ENCODE measurements at places on chromosomes 5 and 9.

GRCh38 chr9:96440671-96441199 lies 9.2 kb upstream of the HABP4 start:
- DNase-seq: no peak

GRCh38 chr9:78150312-78150982 lies 85.4 kb upstream of the CEP78 start:
- DNase-seq: no peak

- no peak for DNase-seq
Measured at GRCh38 chr5:143987751-143988560, 176.0 kb downstream of the HMHB1 start.

DNA sequence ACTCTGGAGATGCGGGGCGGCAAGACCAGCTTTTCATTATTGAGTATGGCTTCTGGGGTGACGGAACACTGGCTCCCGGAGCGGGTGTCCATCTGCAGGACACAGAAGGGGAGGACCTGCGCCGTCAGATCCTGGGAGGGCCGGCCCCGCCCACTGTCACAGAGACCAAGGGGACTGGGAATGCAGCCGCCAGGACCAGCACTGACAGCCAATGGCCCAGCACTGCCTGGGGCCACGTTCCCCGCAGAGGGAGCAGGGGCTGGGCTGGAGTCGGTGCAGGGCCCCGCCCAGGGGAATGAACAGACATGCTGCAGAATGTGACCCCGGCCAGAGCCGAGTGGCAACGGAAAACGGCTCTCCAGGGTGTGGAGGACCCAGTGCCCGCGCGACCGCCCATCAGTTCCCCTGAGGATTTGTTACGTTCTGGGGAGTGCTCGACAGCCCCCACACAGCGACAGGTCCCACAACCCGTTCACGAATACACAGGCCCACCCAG lies at the start of gene ZDHHC11:
TSS of gene ZDHHC11 (minus strand) at position 476 of the 496 bp plus-strand sequence. CDS start at position 92, 384 bp downstream.
- no peak for DNase-seq

- no peak for DNase-seq
Measured at GRCh38 chr9:96555567-96556386, 63.9 kb downstream of the CDC14B start.

DNA sequence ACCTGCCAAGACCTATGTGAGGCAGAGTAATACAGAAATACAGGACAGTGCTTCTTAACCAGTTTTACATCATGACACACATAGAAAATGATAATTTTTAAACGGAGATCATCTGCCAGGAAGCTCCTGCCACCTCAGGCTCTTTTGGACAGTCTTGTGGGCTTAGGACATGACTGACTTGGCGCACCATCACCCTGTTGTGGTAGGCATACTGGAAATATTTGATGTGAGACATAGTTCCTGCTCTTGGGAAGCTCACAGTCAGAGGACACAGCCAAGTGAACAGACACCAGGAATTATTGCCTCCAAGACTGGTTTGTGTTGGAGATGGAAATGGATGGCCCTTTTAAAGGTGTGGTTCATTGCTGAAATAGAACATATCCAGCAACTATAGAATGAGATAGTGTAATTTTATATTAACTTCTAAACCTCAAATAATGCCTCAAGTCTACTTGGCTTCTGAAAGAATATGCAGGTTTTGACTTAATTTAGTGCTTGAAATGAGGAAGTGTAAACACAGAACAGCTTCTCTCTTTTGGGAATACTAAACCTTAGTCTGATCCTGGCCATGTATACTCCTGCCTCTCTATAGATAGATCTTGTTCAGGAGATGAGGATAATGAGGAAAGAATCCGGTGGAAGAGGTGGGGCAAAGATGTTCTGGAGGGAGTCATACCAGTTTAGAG lies 19.7 kb downstream of the CPEB4 start:
- DNase-seq: no peak

- DNase-seq: no peak
Measured at GRCh38 chr5:143206196-143207053, 197.1 kb downstream of the NR3C1 start.

- DNase-seq: no peak
Measured at GRCh38 chr5:141753971-141754713, 72.1 kb upstream of the ARAP3 start.

DNA sequence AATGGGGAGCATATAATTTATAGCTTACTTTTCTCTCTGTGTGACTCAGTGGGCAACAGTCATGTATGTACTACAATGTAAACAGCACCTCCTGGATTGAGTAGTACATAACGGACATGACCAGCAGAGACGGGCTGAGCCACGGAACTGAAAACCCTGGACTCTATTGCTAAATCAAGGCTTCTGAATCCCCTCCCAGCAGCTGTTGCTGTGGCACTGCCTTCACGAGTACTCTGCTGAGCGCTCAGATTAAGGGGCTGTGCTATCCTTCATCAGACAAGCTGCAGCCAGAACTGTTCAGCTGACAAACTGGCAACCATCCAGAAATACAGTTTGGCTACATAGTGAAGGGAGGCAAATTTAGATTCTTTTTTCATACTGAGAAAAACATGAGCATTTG lies 131.3 kb upstream of the CCDC180 start:
- no peak for DNase-seq

DNA sequence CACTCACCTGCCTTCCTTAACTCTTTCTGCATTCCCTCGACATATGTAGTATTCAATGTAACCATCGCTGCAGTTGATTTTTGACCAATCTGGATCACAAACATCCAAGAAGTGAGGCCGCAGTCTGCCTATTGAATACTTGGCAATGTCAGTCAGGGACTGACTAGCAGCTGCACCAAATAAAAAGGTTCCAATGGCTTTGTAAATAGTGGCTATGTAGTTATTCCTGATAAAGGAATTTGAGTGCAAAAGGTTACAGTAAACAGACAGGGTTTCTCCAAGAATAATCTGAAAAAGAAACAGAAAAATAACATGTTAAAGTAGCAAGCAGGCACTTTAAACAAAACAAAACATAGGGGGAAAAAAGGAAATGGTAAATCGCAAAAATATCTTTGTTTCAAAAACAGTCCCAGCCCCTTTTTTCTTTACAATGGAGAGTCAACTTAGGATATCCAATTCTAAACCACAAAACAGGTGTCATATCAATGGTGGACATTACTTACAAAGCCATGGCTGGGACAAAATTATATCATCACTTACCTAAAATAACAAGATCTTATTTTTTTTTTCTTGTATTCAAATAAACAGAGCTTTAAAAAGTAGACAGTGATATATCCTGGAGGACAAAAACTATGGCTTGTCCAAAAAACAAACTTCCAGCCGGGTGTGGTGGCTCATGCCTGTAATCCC lies 66.8 kb downstream of the PLPP1 start:
- DNase-seq: no peak

GRCh38 chr5:75706016-75706415 lies 11.2 kb downstream of the POC5 start:
- DNase-seq: no peak

- no peak for DNase-seq
Measured at GRCh38 chr9:121921444-121921843, 171.7 kb downstream of the TTLL11 start.

DNA sequence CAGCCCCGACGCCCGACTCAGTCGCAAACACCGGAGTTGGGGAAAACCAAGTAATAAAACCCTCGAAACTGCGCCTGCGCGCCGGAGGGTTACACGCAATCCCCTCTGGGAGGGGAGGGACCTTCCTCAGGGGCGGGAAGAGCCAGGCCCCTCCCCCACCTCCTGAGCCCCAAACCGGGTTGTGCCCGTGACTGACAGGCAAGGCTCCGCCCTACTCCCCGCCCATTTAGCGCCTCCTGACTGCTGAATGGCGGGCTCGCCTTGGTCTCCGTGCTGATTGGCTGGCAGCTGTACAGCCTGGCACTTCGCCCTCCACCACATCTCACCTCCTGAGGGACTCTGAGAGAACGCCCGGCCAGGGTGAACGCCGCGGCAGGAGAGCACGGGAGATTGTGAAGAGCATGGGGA lies at the start of gene PRDM9:
TSS of gene PRDM9 (plus strand) at position 332 of the 408 bp plus-strand sequence. CDS start 1,425 bp downstream, outside the sequence.
- no peak for DNase-seq

GRCh38 chr9:137881591-137882505 lies 4.3 kb downstream of the CACNA1B start:
- DNase-seq: no peak

DNA sequence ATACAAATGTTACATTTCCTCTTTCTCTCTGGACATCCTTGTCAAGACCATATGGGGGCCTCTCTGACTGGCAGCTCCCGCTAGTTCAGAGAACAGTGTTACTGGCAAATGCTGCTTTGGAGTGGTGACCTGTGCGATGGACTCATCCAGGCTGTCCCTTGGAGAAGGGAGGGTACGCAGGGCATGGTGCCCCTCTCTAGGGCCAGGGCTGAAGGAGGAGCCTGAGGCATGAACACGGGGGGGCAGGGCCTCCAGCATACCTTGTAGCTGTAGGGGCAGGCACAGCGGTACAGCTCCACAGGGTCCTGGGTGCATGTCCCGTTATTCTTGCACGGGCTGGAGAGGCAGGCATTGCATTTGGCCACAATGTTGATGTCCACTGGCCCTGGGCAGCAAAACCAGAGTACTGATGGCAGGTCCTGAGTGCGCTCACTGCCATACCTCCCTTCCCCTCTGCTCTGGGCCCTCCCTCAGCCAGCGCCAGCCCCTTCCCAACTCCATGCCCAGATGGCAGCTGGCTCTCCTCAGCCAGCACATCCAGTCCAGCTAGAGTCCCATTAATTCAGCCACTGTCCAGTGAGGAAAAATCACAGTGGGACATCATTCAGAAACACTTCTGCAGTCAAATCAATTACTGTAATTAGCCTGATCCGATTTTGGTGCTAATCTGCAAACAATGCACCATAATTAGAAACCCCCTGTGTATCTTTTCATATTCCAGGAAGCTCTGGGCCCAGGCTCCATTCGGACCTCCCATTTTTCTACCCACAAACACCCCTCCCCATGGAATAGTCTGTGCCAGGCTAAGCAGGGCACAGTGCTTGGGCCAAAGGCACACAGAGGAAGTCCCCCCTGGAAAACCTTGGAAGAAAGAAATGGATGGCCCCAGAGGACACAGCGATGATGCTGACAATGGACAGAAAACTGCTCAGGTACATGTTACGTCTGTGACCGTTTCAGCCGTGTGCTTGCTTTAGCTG lies 128.8 kb upstream of the PANK3 start:
- no peak for DNase-seq

DNA sequence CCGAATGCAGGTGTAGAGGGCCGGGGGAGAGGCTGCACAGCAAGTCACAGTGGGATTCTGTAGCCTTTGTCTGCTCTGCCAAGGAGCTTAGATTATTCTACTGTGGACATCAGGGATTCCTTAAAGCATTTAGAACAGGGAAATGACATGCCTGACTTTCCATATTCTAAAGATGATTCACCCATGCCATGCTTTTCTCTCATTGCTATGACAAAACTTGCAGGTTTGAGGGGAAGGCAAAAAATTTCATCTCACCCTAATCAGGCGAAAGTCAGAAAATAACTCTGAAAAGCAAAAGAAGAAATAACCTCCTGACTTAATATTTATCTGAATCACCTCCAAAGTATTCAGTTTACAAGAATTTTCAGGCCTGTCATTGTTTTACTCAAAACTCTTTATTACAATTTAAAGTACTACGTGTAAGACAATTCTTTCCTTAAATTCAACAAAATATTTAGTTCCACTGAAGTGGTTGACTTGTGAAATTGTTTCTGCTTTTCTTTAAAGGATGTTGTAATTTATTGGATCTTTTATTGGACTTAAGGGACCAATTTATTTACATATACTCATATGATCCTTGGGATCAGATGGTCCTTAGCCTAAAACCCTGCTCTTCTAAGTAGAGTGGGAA lies 30.0 kb upstream of the GAS1 start:
- no peak for DNase-seq

GRCh38 chr5:758698-759053 lies 25.9 kb downstream of the ZDHHC11B start:
- DNase-seq: no peak

DNA sequence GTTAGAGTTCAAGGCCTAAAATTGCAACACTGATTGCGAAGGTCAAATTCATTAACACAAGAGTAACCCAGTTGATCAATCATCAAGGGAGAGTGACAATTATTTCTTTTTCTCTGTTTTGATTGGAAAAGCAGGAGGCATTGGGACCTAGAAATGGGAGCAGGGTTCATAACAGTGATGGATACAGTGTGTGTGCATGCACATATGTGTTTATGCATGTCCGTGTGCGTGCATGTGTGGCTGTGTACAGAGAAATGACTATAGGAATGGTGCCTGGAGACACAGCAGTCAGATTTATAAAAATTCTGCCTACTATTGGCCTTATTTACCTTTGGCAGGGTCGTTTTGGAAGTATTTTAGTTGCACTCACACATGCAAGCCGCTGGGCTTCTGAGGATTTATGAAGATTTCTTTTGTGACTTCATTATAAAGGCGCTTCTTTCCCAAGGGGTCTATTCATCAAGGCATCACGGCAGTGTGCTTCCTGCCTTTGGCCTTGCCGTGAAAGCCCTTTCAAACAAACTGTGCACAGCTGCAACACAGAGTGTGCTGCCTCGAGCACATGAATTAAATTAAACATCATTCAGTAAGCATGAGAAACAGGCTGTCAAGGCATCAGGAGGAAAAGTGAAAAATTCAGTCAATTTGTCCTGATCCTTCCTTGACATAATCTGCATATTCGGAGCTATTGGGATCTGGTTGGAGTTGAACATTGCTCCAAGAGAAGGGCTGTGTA lies 122.8 kb upstream of the PUM3 start:
- no peak for DNase-seq

- no peak for DNase-seq
Measured at GRCh38 chr5:113807427-113807991, 294.0 kb downstream of the YTHDC2 start.

GRCh38 chr5:17129093-17129849 lies 88.2 kb upstream of the BASP1 start:
- DNase-seq: no peak

- no peak for DNase-seq
Measured at GRCh38 chr9:134441227-134442084, 115.2 kb downstream of the RXRA start.

DNA sequence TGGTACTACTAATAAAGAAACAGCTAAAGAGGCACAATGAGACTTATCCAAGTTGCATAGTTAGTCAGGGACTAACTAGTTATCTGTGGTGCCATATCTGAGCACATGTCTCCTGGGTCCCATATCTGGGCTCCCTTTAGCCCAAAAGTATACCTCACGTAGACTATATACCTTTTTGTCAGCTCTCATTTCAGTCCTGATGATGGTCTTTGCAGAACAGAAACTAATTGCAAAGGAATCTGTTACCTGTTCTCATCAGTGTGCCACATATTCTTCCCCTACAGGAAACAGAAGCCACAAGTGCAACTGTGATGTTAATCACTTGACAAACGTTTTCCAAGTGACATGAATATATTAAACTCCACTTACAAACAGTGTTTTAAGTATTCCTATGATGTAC lies 395.2 kb downstream of the KIAA0825 start:
- no peak for DNase-seq
